Renal cortex interstitium (tissue), 15 donors: ENCODE measurements at places on chromosomes 4 and X. TPM values are rescaled to one million over a fixed set of nuclear protein-coding genes. Genes with fewer than 3 reads are reported as not detected.

The IL21 gene
- not detected for polyA plus RNA-seq

The CPZ gene
- polyA plus RNA-seq: 14.6 TPM

The HPSE gene
- 3.0 TPM for polyA plus RNA-seq

The SGMS2 gene
- polyA plus RNA-seq: 13.2 TPM

The SYTL5 gene
- polyA plus RNA-seq: 2.6 TPM

The DUSP9 gene
- polyA plus RNA-seq: 46.8 TPM

The FAM241A gene
- 0.86 TPM for polyA plus RNA-seq

DNA sequence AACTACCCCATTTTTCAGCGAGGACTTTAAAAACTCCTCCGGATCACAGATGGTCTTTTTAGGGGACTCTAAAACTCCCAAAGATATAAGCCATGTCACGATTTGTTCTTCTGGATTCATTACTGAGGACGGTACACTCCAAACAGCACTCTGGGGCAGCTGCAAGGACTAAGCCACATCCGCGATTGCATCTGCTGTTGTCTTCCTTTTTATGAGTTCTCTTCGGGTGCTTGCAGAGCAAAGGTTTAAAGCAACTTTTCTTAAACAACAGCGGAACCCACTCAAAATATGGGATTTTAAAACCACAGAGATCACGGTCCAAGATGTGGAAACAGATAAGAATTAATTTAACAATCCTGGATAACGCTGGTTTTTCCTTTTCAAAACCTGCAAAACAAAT, at the start of gene ARHGEF6:
ARHGEF6 (minus strand) TSS at position 170 of the 400 bp plus-strand sequence; CDS start at position 120, 50 bp downstream.
- DNase-seq: no peak

- peak; percentile 11 for DNase-seq
Measured at GRCh38 chrX:30971774-30972603, 82.9 kb upstream of the TAB3 start.

- no peak for DNase-seq
Measured at GRCh38 chrX:45508454-45508853, 307.8 kb upstream of the DIPK2B start.

GRCh38 chr4:190019023-190019858, 7.8 kb downstream of the FRG2 start:
- DNase-seq: no peak

- no peak for DNase-seq
Measured at GRCh38 chr4:104591510-104591911, 96.8 kb upstream of the CXXC4 start.
